ENCODE measurements at places on chromosomes 2 and 18.

GRCh38 chr2:154193246-154193645 lies 321.5 kb downstream of the GALNT13 start:
- DNase-seq, result no peak

GRCh38 chr18:47571957-47572356 lies 320.5 kb upstream of the SKOR2 start:
- no peak for DNase-seq

DNA sequence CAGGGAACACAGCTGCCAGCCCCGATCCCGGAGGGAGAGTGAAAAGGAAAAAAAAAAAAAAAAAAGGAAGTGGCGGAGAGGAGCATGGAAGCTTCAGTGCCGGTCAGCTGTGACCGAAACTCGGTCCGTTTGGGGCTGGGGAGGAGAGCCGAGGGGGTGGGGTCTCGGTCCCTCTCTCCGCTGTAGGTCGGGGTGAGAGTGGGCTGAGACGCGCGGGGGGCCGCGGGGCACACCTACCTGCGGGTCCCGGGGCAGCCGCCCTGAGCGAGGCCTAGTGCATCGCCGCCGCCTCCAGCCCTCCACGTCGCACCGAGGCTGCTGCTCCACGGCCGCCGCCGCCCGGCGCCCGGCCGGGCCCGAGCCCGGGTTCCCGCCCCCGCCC lies 536 bp downstream of the VPS54 start:
- no peak for DNase-seq

DNA sequence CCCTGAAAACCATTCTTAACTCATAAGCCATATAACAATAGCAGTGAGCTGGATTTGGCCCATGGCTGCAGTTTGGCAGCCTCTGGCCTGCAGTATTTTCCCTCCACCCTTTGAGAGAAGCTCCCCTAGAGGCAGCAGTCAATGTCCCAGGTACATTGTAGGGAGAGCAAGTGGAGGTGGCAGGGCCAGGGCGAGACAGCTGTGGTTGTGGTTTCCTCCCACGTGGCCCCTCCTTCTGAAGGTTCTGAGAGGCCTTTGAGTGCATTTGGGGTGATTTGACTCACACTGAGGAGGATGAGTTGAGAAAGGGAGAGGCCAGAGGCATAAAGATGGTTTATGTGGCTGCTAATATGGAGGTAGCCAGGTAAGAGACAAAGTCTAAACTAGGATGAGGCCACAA lies 45.5 kb upstream of the LDAH start:
- DNase-seq, result no peak

- no peak for DNase-seq
Measured at GRCh38 chr2:240452462-240453256, 17.2 kb downstream of the GPC1 start.

DNA sequence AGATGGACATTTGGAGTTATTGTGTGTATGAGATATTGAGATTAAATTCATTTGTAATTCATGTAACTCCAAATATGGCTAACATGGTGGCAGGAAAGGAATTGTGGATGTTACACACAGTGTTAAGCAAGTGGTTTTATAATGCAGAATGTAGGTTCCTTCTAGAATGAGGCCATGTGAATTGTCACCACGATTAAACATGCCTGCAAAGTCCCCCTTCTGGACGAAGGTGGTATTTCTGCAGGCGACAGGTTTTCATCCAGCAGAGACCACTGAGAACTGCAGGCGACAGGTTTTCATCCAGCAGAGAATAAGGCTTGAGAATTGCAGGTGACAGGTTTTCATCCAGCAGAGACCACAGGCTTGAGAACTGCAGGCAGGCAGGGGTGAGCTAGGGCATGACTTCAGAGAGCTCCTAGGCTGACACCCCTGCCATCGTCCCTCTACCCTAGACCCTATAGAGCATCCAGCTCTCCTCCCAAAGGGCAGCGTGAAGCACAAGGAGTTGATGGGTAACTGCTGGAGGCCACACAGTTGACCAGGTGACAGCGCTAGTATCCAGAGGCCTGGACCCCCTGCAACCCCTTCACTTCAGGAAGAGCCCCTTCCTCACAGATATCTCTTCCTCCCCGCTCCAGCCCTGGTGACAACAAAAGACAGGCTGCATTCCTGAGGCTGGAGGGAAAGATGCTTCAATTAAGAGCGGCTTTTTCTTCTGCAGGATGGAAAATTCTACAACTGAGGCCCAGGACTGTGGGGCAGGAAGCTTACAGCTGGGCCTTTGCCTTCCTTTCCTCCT lies 175.8 kb downstream of the LOXHD1 start:
- DNase-seq, result no peak

DNA sequence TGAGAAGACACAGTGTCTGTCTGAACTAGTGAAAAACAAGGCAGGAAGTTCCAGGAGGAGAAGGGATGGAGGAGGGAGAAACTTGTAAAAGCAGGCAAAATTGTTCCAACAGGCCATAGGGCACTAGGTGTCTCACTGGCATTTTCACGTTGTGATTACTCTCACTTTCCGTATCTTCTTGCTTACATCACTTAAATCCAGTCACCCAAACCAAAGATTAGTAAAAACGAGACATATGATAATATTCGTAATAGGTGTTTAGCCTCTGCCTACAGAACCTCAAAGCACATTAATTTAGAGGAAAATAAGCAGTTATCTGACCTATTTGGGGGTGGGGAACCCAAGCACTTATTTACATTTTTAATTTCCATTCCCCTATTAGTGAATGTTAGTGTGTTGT lies 78.3 kb downstream of the POU3F3 start:
- DNase-seq, result no peak

- DNase-seq, result no peak
Measured at GRCh38 chr2:154813636-154814035, 115.1 kb downstream of the KCNJ3 start.

DNA sequence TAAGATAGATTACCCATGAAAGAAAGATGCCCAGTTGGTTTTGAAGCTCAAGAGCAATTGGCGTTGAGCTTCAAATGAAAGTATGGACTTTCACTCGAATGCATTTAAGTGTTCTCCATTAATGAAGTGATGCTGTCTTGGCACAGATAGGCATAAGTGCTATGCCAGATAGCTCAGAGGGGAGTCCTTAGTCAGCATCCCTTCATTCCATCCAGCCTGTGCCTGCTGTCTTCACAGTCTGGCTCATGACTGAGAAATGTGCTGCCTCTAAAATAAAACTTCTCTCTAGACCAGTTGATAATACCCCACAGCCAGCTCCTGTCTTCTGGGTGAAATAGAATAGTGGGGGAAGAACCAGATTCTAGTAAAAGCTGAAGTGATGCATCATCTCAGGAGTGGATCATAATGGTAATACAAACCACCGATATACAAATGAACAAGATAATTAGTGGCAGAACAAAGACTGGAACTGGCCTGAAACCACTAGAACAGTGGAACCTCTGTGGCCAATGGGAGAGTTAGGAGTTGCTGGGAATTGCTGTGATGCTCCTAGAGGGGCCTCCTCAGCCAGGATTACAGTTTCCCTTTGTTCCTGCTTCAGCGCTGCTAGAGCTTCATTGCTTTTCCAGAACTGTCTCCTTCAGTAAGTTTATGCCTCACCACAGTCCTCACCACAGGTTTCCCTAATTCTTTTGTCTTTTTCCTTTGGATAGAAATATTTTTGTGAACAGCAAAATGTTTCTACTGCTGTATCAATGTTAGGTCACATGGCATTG lies 359.3 kb downstream of the KIAA1328 start:
- no peak for DNase-seq

DNA sequence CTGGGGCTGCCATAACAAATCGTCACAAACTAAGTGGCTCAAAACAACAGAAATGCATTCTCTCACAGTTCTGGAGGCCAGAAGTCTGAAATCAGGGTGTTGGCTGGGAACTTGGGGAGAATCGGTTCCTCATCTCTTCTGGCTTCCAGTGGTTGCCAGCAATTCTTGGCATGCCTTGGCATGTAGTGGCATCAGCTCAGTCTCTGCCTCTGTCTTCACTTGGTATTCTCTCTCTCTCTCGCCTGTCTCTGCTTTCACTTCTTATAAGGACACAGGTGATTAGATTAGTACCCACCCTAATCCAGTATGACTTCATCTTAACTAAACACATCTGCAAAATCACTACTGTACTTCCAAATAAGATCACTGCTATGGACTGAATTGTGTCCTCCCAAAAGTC lies 695.4 kb upstream of the ID2 start:
- DNase-seq, result no peak

DNA sequence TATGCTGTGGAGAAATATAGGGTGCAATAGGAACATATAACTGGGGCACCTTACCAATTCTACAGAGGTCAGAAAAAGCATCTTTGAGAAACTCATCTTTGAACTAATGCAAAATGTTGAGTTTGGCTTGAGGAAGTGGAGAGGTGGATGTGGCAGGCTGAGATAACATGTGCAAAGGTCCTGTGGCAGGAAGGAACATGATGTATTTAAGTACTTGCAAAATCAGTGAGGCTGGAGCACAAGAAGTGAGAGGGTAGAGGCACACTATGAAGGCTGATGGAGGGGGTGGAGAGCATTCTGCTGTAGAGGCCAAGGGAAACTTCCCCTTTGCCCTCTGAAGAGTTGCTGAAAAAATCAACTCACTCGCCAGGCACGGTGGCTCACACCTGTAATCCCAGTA lies 14.7 kb upstream of the RAB1A start:
- no peak for DNase-seq

DNA sequence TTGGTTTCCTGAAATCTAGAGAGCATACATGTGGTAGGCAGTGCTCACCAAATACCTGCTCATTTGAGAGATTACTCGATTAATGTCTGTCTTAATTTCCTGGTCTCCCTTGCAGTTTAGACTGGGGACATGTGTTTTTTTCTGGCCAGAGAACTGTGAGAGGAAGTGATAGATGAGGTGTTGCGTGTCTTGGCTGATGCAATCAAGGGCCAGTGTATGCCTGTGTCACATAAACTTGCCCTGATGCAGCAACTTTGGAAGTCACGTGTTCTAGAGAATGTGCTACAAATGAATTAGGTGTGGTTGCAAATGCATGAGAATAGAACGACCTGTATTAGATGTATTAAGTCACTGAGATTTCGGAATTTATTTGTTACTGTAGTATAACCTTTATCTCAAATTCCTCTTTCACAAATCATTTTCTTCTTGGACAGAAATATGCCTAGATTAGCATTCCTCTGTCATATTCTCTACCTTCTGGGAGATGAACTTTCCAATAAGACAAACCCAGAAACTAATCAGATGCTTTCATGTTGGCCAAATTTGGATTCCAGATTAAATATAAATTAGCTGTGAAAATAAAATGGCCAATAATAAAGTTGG lies 9.9 kb upstream of the IL1A start:
- no peak for DNase-seq

- DNase-seq, result no peak
Measured at GRCh38 chr2:157786663-157787363, 89.3 kb downstream of the ACVR1 start.

- DNase-seq, result no peak
Measured at GRCh38 chr2:171266102-171266501, 105.4 kb upstream of the TLK1 start.

DNA sequence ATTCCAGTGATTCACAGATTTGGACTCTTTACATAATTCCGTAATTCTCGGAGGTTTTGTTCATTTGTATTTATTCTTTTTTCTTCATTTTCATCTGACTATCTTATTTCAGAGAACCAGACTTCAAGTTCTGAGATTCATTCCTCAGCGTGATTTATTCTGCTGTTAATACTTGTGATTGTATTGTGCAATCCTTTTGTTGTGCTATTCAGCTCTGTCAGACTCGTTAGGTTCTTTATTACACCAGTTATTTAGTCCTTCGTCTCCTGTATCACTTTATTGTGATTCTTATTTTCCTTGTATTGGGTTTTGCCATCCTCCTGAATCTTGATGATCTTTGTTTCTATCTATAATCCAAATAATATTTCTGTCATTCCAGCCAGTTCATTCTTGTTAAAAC lies 529.3 kb upstream of the LRRTM4 start:
- no peak for DNase-seq

- no peak for DNase-seq
Measured at GRCh38 chr2:185215497-185215896, 523.1 kb upstream of the FSIP2 start.

- DNase-seq, result no peak
Measured at GRCh38 chr2:234121999-234122398, 71.5 kb downstream of the SPP2 start.

DNA sequence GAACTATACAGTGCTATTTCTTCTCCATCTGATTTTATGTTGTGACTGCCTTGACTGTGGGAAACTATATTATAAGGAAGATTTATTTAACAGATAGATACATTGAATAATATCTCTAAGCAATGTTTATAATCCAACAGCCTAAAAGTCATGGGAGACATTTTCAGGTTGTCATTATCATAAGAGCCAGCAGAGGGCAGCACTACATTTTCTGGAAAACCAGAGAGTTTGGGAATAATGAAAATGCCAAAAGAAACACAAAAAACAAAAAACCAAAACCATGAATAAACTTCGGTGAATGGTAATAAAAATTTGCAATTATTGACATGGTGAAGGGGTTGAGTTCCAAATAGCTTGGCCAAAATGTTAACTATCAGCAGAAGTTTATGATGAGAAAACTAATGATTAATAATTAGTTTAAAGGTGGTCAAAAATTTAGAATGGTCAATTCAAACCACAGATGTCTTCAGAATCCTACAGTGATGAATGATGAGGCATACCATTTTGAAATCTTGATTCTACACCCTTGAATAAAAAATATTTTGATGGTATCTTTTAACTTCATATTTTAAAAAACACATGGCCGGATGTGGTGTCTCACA lies 4.7 kb downstream of the EEF1B2 start:
- DNase-seq, result no peak

- DNase-seq, result no peak
Measured at GRCh38 chr2:134800341-134800740, 38.1 kb upstream of the ACMSD start.

- DNase-seq, result no peak
Measured at GRCh38 chr2:68722712-68723111, 11.9 kb upstream of the ARHGAP25 start.

- no peak for DNase-seq
Measured at GRCh38 chr18:75134611-75134975, 74.3 kb downstream of the PTGR3 start.

GRCh38 chr2:61898810-61899209 lies 6.7 kb upstream of the COMMD1 start:
- DNase-seq, result no peak
